ELR (cell line): ENCODE measurements at places on chromosomes 7 and 10.

DNA sequence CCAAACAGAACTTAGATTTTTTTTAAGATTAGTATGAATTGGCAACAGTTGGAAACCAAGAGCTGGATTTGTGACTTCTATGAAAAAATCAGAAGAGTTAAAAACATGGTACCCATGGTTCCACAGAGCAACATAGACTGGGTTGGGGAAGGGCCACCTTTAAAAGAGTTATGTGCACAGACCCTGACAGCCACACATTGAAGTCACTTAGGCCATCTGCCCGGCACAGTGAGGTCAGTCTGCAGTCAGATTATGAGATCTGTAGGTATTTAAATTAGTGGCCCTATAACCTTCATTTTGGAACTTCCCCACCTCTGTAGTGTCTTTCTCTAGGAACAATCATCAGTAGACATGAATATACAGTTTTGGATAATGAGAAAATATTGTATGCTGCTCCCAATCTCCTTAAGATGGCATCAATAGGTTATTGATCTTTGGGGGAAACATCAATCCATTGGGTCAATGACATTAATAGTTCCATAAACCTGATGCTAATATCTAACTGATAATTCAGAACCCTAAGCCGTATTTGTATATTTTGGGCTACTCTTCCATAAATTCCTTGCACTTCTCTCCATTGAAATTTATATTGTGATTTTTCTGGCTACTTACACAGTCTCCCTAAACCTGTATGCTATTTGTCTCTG is 7.0 kb downstream of the ANKRD1 start:
- no peak for DNase-seq

- no peak for DNase-seq
Observed at GRCh38 chr7:123433665-123434064, 100.7 kb downstream of the IQUB start.

DNA sequence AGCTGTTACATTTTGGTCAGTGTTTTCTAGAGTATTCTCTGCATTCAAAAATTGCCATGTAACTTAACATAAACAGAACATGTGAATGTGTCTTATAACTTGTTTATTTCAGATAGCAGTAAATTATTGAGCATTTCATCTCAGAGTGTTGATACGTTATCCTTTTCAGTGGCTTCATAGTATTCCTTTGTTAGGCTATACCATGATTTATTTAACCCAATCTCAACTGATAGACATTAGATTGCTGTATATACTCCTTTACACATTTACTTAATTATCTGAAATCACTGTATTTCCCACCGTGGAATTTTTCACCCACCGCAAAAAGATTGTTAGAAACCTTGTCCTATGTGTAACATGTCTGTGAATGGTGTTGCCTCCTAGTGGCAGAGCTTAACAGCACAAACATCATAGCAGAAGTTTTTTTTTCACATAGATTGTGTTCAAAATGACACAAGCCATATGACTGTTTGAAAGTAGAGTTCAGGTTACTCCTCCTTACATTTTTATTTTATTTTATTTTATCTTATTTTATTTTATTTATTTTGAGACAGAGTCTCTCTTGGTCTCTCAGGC is 21.4 kb downstream of the SLF2 start:
- DNase-seq = peak; percentile 38

DNA sequence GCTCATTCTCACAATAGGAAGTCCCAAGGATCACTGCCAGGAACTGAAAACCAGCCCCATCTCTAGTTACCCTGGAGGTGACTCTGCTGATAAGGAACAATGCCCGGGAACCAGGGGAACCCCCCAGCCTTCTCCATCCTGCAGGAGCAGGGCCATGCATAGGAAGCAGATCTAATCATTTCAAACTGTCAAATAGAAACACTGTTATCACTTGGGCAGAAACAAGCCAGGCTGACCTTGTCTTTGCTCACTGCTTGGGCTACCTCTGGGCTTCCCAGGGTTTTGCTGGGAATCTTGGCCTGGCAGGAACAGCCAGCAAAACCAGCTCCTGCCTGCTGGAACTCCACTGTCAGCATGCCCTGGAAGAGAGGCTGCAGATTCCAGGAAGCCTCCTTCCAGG is 114.1 kb downstream of the RNF216 start:
- no peak for DNase-seq

GRCh38 chr7:117975476-117975875 is 102.2 kb upstream of the CTTNBP2 start:
- DNase-seq = no peak

GRCh38 chr10:77507291-77507880 is 130.2 kb downstream of the KCNMA1 start:
- DNase-seq = peak; percentile 58

GRCh38 chr7:87596136-87596535 is 4.5 kb downstream of the ABCB1 start:
- DNase-seq = no peak

DNA sequence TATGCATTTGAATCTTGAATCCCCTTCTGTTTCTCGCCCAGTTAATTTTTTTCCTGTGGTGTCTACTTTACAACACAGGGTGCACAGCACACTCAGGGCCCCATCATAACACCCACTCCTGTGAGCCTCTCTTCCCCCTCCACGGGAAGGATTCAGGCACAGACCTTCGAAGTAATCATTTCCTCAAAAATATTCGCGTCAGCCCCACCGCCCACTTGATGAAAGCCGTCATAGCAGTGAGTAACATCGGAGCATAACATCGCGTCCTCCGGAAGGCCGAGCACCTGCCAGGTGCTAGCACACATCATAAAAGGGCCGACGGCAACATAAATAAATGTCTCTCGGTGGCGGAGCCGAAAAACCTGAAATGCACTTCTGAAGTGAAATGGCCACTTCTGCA is 201.7 kb upstream of the ADARB2 start:
- DNase-seq = no peak

- DNase-seq = no peak
Observed at GRCh38 chr10:89588671-89589070, 53.3 kb upstream of the SLC16A12 start.

DNA sequence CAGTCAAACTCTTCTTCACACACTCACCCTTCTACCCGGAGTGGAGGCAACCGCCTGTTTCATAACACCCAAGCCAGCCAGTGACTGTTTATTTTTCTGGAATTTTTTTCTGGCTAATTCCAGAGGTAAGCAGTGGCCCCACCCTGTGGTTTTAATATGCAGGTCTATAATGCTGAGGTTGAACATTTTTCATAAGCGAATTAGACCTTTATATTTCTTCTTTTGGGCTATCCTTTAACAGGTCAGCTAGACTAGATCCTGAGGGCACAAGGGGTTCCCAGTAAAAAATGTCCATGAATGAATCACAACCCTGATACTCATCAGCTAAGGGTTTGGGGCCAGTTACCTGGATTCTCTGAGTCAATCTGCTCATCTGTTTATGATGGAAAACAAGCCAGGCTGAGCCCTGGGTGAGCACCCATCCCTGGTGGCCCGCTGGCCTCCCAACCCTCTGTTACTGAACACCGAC is 76.2 kb downstream of the GRB10 start:
- peak; percentile 7 for DNase-seq

GRCh38 chr7:34842782-34843181 is 184.8 kb downstream of the NPSR1 start:
- DNase-seq = peak; percentile 29

DNA sequence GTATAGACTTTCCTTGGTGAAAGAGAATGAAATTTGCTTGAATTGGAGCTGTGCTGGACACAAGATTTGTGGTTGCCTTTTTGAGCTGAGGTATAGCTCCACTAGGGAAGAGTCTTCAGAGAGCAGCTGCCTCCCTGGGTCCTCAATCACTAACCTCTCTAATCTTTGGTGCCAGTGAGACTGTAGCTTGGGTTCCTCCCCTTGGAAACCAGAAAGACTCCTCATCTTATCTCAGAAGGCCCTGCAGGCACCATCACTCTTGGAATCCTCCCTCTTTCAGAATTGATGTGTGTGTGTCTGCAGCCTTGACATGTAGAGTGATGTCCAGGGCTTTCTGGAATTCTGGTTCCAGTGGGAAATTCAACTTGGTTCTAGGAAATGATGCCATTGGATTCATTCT is 426.5 kb downstream of the RPS24 start:
- DNase-seq = no peak

DNA sequence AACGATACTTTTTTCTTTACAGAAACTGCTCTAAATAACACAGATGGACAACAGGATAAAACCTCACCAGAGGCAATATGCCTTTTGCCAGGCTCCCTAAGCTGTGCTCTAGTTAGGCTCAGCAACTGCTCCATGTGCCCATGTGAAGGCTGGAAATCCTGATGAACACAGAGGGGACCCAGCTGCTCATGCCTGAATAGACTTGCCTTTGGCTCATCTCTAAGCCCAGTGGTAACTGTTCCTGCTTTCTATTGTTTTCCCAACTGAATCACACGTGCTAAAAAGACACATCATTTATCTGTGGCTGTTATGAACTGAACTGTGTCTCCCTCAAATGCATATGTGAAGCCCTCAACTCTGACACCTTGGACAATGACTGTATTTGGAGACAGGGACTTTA is 110.4 kb downstream of the RNF216 start:
- DNase-seq = no peak

GRCh38 chr7:99599836-99600235 is 1.8 kb downstream of the TMEM225B start:
- no peak for DNase-seq

DNA sequence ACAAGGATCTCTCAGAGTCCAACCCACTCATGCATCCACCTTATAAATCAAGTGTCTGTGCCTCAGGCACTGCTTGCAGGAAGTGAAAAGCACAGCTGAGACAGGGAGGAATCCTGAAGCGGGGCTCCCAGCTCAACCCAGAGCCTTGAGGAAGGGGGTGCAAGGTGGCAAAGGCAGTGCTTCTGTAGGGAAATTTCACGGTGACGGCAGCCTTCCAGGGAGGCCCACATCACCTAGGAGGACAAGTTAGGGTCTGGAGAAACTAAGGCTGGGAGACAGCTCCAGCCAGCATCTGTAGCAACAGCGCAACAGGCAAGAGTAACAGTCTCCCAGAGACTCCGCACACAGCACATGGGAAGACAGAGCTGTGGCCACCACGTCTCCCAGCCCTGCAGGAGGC is 2.7 kb downstream of the AOC1 start:
- no peak for DNase-seq

DNA sequence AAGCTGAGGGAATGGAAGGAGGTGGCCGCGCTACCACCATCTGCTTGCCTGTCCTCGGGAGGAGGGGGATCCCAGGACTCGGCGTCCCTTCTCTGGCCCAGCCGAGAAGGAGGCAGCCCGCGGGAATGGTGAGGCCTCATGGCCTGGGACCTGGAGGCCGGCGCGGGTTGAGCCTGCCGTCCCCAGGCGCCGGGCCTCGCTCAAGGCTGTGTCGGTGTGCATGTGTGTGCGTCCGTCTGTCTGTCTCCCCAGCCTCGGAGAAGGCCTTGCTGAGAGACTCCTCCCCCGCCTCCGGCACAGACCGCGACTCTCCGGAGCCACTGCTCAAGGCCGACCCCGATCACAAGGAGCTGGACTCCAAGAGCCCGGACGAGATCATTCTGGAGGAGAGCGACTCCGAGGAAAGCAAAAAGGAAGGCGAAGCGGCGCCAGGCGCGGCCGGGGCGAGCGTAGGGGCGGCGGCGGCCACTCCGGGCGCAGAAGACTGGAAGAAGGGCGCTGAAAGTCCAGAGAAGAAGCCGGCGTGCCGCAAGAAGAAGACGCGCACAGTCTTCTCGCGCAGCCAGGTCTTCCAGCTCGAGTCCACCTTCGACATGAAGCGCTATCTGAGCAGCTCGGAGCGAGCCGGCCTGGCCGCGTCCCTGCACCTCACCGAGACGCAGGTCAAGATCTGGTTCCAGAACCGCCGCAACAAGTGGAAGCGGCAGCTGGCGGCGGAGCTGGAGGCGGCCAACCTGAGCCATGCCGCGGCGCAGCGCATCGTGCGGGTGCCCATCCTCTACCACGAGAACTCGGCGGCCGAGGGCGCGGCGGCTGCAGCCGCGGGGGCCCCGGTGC is 1.3 kb downstream of the HMX3 start:
- no peak for DNase-seq

DNA sequence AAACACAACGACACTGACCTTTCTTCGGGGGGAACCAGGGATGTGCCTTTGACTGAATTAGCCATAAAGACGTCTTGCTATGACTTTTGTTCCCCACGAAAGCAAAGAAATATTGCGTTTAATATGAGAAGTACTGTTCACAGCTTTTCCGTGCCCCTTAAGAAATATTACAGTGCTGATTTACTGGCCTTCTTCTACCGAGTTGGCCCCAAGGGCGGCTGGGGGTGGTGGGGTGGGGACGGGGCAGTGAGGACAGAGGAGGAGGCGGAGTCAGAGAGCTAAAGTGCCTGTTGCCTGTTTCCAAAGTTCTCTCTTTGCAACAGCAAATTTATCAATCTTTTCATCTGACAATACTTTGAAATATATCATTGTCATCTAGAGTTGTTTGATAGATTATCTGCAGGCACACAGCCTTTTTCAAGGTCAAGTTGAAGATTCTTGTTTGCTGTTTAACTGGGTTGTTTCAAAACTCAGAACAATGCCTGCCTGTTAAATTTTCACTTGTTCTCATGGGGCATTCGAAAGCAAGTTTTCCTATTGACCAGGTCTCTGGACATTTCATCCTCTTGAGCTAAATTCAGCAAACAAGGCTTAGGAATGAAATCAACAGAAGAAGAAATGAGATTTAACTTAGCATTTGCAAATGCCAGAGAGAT is 9.0 kb downstream of the PTF1A start:
- DNase-seq = no peak

DNA sequence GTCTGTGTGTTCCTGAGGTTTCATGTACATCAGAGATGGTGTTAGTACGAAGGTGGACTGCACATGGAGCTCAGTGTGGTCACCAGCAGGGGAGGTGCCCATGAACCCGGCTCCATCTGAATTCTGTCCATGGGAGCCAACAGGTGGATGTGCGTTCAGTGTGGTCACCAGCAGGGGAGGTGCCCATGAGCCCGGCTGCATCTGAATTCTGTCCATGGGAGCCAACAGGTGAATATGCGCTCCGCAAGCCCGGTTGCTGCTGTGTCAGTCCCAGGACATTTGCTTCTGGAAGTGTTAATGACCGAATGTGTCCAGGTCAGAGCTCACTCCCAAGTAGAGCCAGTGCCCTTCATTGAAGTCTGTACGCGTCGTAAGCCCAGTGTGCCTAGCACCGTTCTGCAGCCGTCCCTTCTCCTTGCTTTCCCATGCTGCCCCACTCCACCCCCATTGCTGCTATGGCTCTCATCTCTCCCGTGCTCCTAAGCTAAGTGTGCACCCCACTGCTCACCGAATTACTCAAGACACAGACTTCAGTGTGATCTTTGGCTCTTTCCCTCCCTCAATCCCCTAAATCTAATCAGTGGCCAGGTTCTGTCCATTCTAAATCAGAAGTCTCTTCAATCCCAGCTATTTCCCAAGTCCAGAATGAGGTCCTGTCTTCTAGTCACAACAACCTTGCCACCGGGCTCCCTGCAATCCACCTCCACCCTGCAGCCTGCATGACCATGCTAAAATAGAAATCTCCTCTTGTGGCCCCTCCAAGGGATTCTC is 352.4 kb downstream of the TCERG1L start:
- DNase-seq = no peak

GRCh38 chr10:14601872-14602725 is 172.6 kb downstream of the FAM107B start:
- DNase-seq = peak; percentile 94
